ENCODE measurements at places on chromosomes 1 and 21.

DNA sequence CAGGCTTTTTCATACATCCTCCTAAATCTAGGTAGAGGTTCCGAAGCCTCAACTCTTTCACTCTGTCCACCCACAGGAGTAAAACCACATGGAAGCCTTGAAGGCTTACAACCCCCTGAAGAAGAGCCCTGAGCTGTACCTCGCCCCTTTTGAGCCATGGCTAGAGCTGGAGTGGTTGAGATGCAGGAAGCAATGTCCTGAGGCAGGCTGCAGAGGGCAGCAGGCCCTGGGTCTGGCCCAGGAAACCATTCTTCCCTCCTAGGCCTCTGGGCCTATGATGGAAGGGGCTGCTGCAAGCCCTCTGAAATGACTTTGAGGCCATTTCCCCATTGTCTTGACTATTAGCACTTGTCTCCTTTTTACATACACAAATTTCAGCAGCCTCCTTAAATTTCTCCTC, 1503.0 kb downstream of the KCNT2 start:
- no peak for DNase-seq

- no peak for DNase-seq
Observed at GRCh38 chr1:94716965-94717364, 103.2 kb upstream of the SLC44A3 start.

- no peak for DNase-seq
Observed at GRCh38 chr1:28323720-28324119, 5.1 kb upstream of the MED18 start.

- peak; percentile 53 for DNase-seq
Observed at GRCh38 chr1:210448297-210448892, 119.7 kb downstream of the HHAT start.

- DNase-seq = no peak
Observed at GRCh38 chr1:211641044-211641800, 34.2 kb downstream of the NEK2 start.

- DNase-seq = no peak
Observed at GRCh38 chr1:109881906-109882287, 28.8 kb upstream of the CSF1 start.

DNA sequence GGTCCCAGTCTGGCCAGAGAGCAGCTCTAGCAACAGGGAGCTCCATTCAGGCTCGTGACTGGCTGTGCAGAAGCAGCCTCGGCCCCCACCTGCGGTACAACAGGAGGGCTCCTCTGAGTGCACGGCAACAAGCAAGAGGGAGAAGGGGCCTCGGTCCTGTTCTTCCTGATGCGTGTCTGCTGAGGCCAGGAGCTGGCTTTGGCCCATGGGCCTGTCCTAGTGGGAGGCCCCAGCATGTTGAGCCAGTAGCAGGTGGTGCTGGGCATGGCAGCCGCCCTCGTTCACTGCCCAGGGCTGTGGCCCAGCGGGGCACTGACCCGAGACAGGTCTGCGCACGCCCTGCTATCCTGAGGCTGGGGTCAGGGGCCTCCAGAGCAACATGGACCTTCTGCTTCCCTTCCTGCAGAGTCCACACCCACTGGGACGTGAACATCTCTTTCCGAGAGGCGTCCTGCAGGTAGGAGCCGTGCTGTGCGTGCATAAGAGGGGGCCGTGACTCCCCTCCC, 7.0 kb downstream of the SAMD11 start:
- DNase-seq = no peak

DNA sequence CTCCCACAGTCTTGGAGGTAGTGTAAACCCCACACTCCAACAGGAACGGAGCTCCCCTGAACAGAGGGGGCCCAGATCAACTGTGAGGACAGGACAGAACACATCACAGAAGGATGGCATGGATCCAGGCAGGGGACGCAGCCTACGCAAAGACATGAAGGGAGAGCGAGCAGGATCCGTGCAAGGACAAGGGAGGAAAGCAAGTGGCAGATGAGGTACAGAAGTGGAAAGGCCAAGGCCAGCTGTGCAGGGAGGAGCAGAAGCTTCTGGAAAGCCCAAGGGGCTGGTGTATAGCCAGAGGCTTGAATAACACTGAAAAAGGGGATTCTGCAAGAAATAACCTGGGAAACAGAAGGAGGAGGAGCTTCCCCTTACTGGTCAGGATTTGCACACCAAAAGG, 81.2 kb downstream of the SIPA1L2 start:
- no peak for DNase-seq

- DNase-seq = no peak
Observed at GRCh38 chr1:90204780-90205179, 209.9 kb downstream of the ZNF326 start.

GRCh38 chr1:159591981-159592380, 4.4 kb downstream of the APCS start:
- DNase-seq = no peak

- DNase-seq = no peak
Observed at GRCh38 chr1:110580244-110580643, 25.9 kb downstream of the KCNA2 start.

DNA sequence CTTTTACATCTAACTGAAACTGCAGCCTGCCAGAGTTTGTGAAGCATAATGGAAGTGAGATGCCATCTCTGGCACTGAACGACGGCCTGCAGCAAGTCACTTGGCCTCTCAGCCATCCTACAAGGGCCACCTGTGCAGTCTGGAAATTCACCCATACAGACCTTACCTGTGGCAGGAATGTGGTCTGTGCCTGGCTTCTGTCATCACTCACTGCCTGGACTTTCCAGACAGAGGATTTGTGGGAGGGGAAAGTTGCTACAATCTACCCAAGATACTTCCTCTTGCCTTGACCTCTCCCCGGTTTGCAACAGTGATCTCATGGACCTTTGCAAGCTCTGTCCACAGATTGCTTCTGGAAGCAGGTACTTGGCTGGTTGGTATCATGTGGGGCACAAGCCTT, 58.4 kb upstream of the ATP1B1 start:
- peak; percentile 78 for DNase-seq

GRCh38 chr21:19343711-19344110, 940.1 kb upstream of the TMPRSS15 start:
- no peak for DNase-seq

- no peak for DNase-seq
Observed at GRCh38 chr1:145979746-145980456, 15.4 kb downstream of the POLR3GL start.

GRCh38 chr1:200483491-200484143, 73.8 kb upstream of the ZNF281 start:
- DNase-seq = no peak

GRCh38 chr1:3674100-3675094, 22.1 kb downstream of the TP73 start:
- DNase-seq = no peak

GRCh38 chr1:222109836-222110235, 367.9 kb upstream of the DUSP10 start:
- DNase-seq = no peak

GRCh38 chr1:220281159-220281574, 8.9 kb upstream of the RAB3GAP2 start:
- DNase-seq = peak; percentile 10

DNA sequence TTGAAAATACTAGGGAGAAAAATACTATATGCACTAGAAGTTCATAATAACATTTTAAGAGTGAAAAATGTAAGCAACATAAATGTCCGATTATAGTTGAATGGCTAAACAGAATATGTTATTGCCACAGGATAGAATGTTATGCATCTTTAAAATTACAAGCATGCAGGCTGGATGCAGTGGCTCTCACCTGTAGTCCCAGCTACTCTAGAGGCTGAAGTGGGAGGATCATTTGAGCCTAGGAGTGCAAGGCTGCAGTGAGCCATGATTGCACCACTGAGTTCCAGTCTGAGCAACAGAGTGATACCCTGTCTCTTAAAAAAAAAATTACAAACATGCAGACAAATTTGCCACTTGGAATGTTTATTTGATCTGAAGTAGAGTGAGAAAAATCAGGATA, 3.0 kb upstream of the BATF3 start:
- DNase-seq = no peak

- peak; percentile 35 for DNase-seq
Observed at GRCh38 chr21:38244885-38245869, 11.6 kb upstream of the KCNJ15 start.

DNA sequence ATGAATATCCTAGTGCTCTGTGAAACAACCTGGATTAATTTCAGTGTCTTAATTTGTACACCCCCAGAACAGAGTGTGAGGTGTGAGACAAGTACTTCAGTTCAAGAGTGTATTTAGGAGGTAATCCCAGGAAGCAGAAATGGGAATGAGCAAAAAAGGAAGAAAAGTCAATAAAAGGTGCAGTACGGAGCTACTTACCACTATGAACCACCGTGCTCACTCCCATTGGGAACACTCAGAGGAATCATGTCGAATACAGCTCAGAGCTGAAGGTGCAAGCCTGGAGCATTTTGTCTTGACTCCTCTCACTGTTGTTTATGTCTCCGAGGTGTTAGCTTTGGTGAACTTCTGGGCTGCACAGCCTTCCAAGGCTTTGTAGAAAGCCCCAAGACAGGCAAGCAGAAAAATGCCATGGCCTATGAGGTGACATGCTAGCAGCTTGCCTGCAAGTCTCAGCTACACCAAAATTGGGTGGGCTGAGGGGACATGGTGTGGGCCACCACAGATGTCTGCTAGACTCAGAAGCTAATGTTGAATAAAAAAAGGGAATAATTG, 7.4 kb upstream of the SVBP start:
- no peak for DNase-seq
